Gastroesophageal sphincter (tissue), 4 donors: ENCODE measurements at places on chromosomes 16 and 17.

DNA sequence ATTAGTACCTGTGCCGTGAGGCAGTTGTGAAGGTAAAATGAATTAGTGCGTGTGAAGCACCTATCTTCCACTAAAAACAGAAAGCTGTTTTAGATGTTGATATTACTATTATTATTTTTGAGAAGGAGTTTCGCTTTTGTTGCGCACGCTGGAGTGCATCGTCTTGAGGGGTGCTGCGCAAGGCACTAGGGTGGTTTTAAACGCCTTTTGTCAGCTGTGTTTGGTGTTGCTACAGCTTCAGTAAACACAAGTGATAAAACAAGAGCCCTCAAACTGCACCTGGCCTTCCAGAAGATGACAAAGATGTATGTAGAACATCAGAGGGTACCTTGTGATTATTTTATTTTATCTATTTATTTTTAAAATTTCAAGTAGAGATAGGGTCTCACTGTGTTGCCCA lies 38.2 kb downstream of the PLCG2 start:
- no peak for ATAC-seq

- no peak for ATAC-seq
These were observed 557.4 kb upstream of the PSMD7 start for GRCh38 chr16:73739049-73739769.

GRCh38 chr17:61966191-61966590 lies 38.4 kb upstream of the INTS2 start:
- ATAC-seq: no peak

DNA sequence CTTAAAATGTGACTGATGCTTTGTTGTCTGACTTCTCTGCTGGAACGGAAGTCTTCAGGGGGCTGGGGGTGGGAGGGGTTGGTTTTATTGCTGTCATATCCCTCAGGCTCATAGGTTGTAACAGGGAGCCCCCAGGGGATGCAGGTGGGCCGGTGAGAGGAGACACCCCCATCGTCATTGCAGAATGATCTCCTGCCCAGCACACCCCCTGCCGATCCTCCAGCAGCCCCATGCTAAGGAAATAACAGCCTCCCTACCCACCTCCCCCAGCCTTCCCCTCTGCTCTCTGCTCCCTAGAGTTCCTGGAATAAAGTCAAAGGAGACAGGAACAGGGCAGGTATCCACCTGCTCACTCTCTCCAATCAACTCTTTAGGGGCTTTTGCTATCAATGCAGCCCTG lies 270.1 kb upstream of the TNRC6C start:
- no peak for ATAC-seq

- ATAC-seq: no peak
These were observed 100.7 kb downstream of the ABCA8 start for GRCh38 chr17:68854452-68854851.

GRCh38 chr16:87411375-87412271 lies 19.5 kb downstream of the MAP1LC3B start:
- no peak for ATAC-seq

GRCh38 chr17:40287159-40287493 lies 553 bp upstream of the CDC6 start:
- no peak for ATAC-seq

GRCh38 chr17:16190703-16191360 lies 24.5 kb downstream of the NCOR1 start:
- ATAC-seq: no peak

DNA sequence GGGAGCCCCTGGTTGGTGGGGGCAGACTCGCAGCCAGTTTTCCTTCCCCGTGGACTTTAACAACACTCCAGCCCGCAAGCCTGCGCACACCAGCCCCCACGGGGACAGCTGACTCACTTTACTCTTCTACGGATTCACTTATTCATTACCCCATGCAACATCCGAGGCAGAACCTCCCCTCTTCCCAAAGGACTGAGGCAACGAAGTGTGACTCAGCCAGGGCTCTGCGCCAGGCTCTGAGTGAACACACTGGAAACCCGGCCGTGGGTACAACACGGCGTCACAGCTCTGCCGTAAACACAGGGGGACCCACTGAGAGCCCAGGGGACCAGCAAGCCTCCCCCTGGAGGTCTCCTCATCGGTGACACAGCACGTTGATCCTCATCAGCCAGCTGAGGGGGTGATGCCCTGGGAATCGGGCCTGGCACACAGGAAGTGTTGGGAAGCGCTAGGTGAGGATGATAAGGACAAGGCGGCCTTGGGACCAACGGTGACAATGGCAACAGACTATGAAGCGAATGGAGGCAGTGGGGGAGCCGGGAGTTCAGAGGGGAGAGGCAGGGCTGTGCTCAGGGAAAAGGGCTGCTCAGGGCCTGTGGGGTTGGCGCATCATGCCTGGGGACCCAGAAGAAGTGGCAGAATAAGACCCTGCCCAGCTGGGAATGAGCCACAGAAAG lies 14.6 kb downstream of the COTL1 start:
- peak; percentile 84 for ATAC-seq

DNA sequence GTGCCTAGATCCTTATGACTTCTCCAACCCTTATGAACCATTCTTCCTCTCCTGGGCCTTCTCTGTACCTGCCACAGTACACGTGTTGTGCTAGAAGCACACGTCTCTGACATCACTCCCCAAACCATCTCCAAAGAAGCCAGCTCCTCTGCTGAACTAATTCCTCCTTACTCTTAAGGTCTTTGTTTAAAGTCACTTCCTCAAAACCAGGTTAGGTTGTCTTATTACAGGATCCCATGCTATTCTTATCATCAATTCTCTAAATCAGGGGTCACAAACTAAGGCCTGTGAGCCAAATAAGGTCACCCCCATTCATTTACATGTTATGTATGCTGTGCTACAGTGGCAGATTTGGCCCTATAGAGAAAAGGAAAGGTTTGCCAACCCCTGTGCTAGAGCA lies 4.0 kb downstream of the SUPT6H start:
- no peak for ATAC-seq

- ATAC-seq: no peak
These were observed 42.0 kb downstream of the TNFRSF13B start for GRCh38 chr17:16929757-16930520.

GRCh38 chr17:10275418-10275817 lies 77.0 kb upstream of the GAS7 start:
- ATAC-seq: no peak

- no peak for ATAC-seq
These were observed 1.2 kb downstream of the TMEM238L start for GRCh38 chr17:10802496-10803284.

DNA sequence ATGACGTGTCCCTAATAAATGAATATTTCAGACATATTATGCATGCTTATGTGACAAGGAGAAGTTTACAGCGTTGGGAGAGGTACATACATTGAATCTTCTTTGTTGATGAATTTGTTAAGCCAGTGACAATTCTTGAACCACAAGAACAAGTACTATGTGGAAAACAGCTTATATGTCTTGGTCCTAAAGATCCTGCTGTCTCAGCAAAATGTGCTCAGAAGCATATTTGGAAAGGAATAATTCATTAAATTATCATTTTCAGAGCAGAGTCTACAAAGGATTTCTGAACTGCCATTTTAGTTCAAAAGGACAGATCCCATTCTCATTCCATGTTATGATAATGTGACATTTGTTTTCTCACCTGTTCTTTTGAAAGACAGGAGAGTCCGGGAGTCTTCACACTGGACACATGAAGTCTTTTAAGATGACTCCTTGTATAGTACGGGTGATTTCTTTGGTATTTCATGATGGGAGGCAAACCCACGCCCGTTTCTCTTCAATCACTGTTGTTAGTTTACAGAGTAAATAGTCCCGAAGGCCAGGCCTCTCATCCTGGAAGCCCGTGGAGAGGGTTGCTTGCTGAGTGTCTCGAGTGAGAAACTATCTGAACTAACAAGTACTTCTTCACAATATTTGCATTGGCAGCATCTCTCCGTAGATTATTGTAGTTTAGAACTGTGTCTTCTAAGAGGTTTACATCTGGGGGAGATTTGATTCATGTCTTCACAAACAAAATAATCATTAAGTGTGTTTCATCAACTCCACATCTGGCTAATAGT lies 26.7 kb downstream of the VPS35L start:
- no peak for ATAC-seq

GRCh38 chr17:7011942-7012254 lies 526 bp upstream of the RNASEK start:
- no peak for ATAC-seq

- no peak for ATAC-seq
These were observed 229.4 kb upstream of the GOT2 start for GRCh38 chr16:58963479-58963878.

DNA sequence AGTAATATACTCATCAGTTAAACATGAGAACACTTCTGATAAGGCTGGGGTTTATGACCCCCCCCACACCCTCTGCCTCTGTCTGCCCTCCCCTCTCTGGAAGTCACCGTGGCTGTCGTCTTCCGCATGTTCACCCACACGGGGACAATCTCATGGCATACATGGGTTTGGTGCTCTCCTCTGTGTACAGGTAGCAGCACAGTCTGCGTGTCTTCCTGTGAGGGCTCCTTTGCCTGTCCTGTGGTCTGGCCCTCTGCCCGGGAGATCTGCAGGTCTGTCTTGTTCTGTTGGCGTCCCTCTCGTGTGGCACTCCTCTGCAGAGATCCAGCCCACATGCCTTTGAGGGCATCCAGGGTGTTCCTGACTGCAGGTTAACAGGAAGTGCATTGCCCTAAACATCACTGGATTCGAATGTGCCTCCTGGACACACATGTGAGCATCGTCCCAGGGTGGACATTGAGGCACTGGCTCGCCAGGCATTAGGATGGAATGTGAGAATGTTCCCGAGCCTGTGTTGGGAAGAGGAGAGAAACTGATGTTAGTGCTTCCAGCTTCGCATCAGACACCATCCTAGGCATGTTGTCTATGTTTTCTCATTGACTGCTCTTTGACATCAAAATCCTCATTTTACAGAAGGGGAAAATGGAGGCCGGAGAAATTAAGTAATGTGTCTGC lies 54.5 kb downstream of the NKD1 start:
- ATAC-seq: no peak

GRCh38 chr16:3793161-3793576 lies 75.8 kb upstream of the TRAP1 start:
- ATAC-seq: peak; percentile 84

- peak; percentile 69 for ATAC-seq
These were observed 4.0 kb downstream of the CMTM3 start for GRCh38 chr16:66608241-66609138.

- peak; percentile 81 for ATAC-seq
These were observed 54.9 kb downstream of the SREBF1 start for GRCh38 chr17:17781591-17782496.

DNA sequence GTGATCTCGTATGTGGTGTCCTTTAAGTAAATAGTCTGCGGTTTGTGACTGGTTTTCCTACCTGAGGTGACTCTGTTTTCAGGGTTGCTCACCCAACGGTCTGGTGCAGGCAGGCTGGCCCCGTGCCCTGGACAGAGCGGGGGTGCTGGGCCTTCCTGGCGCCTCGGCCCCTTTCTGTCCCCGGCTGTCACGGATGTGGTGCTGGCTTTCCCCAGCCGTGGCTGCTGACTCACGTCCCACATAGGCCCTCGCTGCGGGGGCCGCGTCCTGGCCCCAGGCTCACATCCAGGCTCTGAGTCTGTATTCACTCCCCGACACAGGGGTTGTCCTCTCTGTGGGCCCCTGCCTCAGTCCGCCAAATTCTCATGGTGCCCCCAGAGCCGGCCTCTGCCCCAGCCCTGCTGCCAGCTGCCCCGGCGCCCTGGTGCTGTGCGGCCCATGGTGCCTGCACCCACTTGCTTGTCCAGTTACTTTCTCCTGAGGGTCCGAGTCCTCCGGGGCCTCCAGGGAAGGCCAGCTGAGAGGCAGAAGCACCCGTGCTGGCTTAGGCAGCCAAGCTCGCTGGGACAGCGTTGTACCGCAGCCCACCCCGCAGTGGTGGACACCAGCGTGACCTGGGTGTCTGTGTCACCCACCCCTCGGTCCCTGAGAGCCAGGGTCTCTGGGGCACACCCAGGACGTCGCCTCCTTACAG lies 5.9 kb downstream of the CHMP6 start:
- no peak for ATAC-seq

DNA sequence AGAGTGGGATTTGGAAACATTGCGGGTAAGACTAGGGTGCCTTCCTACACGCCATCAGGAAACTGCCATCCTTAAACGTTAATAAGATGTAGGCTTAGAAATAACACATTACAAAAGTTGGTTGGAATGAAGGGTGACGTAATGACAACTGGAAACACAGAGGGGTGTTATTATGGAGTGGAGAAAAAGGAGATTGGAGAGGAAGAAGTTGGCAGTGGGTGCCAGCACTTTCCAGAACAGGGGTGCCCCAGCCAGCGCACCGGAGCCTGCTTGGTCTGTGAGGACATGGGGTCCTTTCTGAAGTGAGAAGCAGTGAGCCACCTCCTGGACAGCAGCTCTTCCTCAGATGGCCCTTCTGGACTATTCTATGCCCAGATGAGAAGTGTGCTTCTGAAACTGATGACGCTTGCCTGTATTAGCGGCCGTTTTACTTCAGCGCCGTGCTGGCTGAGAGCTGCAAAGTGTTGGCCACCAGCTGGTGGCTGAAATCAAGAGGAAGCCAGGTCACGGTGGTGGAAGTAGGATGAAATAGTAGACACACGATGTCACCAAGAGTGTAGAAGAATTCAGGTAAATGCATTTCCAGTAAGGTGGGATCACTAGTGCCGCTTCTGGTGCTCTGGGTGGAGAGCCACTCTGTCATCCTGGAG lies 244.8 kb downstream of the NTN1 start:
- no peak for ATAC-seq

- no peak for ATAC-seq
These were observed 12.3 kb upstream of the SEPHS2 start for GRCh38 chr16:30457743-30458560.

DNA sequence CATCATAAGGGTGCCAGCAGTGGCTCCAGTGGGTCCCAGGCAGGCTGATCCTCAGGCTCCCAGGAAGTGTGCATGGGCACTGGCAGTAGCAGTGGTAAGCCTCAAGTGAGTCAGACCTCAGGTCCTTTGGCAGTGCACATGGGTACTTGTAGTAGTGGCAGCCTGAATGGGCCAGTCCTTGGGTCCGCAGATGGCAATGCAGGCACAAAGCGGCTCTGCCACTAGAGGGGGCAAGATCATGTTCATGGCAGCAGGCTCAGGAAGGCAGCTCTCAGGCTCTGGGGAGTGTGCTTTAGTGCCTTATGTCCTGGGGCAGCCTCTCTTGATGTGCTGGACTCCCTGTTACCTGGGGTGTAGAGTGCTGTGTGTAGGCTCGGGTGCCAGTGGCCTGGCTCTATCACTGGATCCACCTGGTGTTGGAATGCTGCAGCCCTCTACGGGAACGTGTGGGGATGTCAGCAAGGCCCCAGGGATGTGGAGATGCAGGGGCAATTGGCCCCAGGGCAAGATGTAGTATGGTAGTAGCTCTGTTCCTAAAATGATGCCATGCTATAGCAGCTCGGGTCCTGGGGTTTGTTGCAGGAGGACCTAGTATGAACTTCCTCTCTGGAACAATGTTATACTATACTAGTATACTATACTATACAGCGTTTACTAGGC lies 11.0 kb downstream of the ACSM3 start:
- peak; percentile 10 for ATAC-seq

- no peak for ATAC-seq
These were observed 3.8 kb downstream of the CMIP start for GRCh38 chr16:81448154-81449131.

GRCh38 chr16:11101695-11102522 lies 154.1 kb downstream of the SOCS1 start:
- ATAC-seq: no peak
